ENCODE measurements at places on chromosomes 16 and 17.

GRCh38 chr16:4660454-4661007, 32.8 kb upstream of the NUDT16L1 start:
- DNase-seq: peak; percentile 73

DNA sequence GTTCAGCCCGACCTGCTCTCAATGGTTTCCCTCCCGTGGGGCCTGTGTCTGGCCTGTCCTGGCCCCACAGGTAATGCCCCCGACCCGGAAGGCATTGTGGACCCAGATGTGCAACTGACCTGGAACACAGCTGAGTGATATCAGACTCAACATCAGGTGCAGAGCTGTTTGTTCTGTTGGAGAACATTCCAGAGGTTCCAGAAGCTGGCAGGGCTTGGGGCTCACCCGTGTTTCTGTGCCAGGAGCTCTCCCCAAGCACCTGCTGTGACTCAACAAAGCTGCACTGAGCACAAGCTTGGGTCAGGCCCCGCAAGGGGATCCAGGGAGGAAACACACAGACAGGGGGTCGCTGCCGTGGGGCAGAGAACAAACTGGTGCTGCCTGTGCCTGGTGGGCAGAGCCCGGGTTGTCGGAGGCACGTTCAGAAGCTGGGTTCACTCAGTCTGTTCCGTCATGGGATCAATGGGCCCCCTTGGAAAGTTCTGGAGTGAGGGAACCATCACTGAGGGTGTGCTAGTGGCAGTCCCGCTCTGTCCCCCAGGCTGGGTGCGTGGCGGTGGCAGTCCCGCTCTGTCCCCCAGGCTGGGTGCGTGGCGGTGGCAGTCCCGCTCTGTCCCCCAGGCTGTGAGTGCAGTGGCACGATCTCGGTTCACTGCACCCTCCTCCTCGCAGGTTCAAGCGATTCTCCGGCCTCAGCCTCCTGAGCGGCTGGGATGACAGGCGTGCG, 22.1 kb downstream of the HS3ST6 start:
- no peak for DNase-seq

- DNase-seq: no peak
Measured at GRCh38 chr16:29694384-29695195, 15.6 kb downstream of the QPRT start.

- no peak for DNase-seq
Measured at GRCh38 chr16:12815361-12815760, 11.7 kb upstream of the CPPED1 start.

DNA sequence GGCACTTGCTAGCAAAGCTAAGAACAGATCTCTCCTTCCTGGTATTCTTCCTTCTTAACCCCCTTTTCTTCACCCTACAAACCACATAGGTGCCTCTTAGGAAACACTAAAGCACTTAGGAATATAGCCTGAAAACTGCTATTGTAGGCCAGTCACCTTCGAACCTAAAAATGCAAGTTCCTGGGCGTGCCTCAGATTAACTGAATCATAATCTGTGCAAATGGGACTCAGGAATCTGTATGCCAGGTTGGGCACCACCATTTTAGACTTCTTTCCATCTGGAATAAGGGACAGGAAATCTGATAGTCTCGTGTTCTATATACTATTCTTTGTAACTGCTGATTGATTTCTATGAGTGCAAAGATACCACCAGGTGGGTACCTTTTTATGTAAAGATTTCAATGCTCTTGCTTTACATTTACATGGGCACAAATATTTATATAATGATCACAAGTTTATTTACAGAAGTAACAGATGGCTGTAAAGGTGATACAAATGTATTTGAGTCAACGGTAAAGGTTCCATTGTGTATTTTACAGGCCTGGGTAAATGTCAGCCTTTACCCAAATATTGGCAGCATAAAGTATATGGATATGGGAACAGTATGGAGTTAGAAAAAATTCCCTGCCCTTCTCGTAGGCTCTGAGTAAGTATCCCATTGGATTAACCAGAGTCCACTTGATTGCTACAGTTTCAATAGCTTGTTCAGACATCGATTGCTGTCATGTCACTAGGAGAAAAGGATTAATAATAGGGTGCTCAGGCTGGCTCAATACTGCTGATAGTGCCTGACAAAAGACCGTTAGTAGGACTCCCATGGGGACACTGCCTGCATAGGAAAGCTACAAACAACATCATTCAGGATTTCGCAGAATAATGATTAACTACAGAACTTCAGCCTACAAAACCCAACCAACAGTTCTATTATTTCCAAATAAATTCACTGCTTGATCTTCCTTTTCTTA, 124.7 kb downstream of the SNX11 start:
- no peak for DNase-seq

DNA sequence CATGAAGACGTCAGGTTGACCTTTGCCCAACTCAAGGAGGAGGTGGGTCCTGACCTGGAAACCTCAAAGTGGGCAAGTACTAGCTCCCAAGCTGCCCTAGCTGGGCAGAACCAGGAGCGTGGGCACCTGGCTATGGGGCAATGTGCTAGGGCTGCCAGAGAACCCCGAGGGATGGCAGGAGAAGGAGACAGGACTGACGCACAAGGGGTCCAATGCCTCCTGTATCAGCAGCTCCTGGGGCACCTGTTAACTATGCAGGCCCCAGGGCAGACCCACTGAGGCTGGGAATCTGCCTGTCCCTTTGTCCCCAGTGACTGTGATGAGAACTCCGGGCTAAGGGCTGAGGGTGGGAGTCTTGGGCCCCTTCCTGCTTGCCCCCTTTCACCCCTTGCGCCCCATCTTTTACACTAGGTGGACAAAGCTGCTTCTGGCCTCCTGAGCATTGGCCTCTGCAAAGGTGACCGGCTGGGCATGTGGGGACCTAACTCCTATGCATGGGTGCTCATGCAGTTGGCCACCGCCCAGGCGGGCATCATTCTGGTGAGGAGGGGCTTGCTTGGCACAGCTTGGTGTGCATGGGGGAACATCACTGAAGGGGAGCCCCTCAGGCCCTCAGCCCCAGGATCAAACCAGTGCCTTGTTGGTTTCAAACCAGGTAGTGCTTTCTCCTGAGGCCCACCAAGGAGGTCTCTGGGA, 7.7 kb downstream of the CHAD start:
- no peak for DNase-seq

GRCh38 chr17:79940459-79941087, 95.1 kb downstream of the TBC1D16 start:
- no peak for DNase-seq

DNA sequence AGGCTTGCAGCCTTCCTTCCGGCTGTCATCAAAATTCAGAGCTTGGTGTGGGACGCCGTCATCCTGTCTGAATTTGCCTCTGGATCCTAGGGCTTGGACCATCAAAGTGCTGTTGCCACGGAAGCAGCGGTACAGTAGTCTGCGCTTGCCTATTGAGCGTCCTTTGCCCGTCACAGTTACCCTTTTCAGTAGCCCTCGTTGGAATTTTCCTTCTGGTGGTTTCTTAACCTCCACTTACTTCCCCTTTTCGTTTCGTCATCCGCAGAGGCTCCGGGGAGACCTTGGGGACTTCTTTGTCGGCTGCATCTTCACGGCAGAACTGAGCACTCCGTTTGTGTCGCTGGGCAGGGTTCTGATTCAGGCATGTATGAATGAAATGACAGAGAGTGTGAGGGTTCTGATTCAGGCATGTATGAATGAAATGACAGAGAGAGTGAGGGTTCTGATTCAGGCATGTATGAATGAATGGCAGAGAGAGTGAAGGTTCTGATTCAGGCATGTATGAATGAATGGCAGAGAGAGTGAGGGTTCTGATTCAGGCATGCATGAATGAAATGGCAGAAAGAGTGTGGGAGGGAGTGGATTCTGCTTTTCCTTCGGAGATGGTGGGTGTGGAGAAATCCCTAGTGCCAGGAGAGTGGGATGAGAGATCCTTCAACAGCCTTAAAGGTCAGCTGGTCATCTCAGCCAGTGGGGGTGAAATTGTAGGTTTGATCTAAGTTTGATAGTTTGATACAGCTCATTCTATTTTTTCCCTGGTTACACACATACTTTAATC, 8.0 kb downstream of the TLCD3A start:
- DNase-seq: peak; percentile 25

DNA sequence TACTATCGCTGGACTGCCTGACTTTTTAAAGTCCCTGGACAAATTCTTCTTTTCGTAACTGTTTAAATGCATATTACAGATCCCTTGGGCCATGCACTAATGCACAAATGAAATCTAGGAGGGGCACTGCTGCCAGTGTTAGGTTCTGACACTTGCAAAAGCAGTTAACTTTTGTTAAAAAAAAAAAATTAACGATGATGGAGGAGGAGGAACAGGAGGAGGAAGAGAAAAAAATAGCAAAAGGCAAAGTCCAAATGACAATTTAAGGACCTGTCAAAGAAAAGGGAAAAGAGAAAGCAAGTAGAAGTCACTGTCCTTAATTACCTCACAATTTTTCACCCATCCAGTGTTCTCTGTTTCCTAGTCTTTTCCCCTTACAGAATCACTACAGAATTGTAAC, 97.8 kb upstream of the CORO6 start:
- no peak for DNase-seq

DNA sequence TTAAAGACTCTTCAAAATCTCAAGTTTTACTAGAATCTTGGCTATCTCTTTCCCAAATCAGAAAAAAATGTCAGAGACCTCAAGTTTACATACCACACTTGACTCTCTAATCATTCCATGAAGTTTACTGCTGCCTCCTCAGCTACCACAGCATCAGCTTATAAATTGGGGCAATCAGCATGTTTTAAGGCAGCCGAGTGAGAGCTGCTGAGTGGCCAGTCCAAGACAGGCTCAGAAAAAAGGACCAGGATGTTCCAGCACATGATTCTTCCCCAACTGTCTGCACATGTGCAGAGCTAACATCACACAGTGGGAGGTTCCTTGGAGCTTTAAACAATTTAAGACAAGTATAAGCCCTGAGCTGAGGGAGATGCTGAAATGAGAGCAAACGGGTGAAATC, 140.6 kb upstream of the NUDT7 start:
- no peak for DNase-seq

GRCh38 chr17:32345951-32346600, 3.9 kb upstream of the ZNF207 start:
- DNase-seq: no peak

GRCh38 chr17:31570951-31571892, 179.7 kb downstream of the RAB11FIP4 start:
- DNase-seq: no peak

DNA sequence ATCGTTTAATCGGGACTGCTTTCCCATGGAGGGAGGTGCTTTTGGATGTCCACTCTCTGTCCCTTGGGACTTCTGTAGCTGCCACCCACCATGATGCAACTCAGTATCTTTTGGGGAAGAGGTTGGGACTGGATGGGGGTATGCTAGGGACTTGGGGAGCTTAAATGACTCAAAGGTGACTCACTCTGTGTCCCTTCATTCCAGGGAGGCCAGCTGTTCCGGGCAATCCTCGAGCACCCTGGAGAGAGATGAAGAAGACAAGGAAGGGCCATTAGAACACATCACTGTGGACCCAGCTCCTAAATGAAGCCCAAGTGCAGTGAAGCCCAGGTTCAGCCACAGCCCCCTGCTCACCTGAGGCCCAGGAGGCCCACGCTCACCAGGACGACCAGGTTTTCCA, 4.6 kb downstream of the COL1A1 start:
- no peak for DNase-seq

DNA sequence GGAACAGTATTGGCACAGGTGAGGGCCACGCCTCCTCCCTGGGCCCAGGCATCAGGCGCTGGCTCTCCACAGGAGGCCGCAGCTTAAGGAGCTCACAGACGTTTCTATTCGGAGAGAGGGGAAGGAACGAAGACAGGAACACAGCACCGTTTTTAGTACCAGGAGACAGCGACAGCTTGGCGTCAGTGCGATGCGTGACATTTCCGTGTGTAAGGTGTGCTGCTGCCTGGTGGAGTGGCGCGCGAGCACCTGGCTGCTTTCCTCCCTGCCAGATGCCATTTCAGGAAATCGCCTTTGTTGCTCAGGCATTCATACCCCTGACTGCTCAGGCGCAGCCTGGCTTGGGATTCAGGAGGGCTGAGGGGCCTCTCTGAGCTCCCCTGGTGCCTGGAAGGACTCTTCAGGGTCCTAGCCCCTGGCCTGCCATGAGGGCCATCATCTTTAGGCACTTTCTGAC, 367.5 kb downstream of the CPPED1 start:
- no peak for DNase-seq

- no peak for DNase-seq
Measured at GRCh38 chr17:3986939-3987335, 22.7 kb upstream of the ATP2A3 start.

- no peak for DNase-seq
Measured at GRCh38 chr16:55682086-55682485, 26.3 kb downstream of the SLC6A2 start.

DNA sequence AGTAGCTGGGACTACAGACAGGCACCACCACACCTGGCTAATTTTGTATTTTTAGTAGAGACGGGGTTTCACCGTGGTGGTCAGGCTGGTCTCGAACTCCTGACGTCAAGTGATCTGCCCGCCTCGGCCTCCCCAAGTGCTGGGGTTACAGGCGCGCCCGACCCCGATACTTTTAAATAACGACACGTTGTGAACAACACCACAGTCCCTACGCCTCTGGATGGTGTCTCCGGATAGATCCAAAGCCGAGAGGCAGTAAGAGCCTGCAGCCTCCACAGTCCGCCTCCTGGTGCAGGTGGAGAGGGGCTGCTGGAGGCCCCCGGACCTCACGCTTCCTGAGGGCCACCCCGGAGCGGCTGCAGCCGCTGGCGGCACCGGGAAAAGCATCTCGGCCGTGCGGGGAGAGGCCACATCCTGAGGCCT, 741 bp upstream of the TLCD3A start:
- DNase-seq: peak; percentile 3

DNA sequence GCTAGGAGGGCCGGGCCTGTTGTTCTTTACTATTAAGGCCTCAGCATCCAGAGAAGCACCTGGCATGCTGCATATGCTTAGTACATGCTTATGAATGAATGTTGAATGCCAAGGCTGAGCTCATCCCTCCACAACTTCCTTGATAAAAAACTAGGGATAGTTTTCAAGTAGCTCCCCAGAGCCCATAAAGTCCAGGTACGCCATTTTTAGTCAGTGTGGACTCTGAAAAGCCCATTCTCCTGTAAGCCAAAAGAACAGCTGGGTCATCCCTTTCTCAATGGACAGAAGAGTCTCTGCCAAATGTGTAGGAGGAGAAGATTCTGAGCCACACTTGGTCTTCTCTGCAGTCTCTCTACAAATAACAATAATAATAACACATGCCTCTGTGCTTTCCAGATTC, 8.9 kb upstream of the ITGB3 start:
- no peak for DNase-seq

DNA sequence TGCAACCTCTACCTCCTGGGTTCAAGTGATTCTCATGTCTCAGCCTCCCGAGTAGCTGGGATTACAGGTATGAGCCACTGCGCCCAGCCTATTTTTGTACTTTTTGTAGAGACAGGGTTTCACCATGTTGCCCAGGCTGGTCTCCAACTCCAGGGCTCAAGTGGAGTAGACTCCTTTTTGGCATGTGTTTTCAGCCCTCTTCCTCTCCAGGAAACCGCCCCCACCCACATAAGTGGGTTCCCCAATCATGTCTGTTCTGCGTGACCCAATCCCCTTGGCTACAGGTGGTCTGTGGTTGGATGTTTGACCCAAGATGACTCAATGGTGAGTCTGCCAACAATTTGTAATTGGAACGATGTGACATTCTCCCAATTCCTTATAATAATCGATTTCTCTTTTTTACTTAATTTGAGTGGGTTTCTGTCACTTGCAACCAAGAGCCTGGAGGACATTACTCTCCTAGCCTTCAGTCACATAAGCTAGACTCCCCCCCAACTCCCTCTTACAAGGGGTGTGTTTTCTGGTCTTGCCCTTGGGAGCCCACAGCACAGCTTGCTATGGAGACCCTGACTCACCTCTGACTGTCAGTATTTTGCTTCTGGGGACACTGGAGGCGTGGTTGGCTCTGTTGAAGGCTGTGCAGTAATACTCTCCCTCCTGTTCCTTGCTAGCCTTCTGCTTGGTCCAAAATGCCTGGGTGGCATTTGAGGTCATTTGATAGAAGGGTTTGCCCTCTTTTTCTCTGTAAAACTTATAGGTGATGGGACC, 34.9 kb downstream of the PECAM1 start:
- peak; percentile 33 for DNase-seq
